ENCODE measurements at places on chromosomes 6 and 20.

DNA sequence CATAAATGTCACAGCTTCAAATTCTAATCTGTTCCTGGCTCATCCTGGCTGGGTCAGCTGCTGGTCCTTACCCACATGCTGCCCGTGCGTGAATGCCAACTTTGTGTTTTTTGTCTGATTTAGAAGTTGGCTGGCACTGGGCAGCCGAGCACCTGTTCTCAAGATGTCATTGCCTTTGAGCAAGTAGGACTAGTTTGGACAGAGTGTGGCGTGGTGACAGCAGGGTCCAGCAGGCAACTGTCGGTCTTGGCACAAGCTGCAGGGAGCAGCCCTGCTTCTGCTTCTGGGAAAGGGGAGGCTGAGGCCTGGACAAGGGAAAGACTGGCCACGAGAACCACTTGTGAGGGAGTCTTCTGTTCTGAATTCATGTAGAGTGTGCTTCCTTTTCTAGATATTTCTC is 26.4 kb upstream of the ADRM1 start:
- DNase-seq, result no peak

DNA sequence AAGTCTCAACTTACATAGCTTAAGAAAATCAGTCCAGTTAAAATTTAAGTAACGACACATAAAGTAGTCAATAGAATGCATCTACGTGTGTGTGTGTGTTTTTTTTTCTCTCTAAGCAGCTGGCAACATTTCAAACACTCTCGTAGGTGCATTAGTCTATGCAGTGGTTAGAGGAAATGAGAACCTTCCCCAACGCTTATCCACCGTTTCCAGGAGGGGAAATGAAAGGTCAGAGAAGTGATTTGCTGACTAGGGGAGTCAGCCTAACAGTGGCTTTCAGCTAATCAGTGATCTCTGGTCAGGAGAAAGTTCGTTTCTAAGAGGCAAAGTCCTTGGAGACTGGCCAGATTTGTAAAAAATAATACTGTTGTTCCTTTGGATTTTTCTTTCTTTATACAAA is 806.6 kb downstream of the C6orf118 start:
- no peak for DNase-seq

DNA sequence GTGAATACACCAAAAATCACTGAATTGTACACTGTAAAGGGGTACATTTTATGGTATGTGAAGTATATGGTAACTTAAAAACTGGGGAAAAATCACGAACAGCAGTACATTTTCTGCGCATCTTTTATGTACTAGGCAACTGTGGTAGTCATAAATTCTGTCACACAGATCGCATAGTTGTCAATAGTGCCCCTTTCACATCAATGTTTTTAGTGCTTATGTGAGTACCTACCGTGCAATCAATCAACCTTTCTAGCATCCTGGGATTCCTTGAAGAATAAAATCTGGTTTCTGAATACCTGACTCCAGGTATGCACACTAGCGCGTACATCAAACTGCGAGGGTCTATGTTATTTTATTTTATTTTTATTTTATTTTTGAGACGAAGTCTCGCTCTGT is 637 bp upstream of the RPF2 start:
- no peak for DNase-seq

GRCh38 chr6:135353113-135353512 is 144.4 kb downstream of the AHI1 start:
- DNase-seq, result no peak

DNA sequence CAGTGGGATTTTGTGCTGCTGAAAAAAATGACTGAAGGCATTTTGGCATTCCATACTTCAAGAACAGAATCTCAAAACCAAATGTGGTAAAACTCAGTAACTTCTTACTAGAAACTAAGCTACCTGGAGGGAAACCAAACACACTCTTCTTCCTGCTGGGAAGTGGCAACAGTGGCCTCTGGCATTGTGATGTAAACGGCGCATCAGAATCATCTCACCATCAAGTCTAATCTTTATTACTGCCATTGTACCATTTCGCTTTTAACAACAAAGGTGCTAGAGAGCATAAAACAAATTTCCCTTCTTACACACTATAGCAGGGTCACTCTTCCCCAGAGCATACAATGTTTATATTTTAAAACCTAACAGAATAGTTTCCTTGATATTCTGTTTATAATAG is 101.6 kb upstream of the CEP162 start:
- no peak for DNase-seq

GRCh38 chr6:43803783-43804549 is 34.0 kb downstream of the VEGFA start:
- DNase-seq, result no peak

DNA sequence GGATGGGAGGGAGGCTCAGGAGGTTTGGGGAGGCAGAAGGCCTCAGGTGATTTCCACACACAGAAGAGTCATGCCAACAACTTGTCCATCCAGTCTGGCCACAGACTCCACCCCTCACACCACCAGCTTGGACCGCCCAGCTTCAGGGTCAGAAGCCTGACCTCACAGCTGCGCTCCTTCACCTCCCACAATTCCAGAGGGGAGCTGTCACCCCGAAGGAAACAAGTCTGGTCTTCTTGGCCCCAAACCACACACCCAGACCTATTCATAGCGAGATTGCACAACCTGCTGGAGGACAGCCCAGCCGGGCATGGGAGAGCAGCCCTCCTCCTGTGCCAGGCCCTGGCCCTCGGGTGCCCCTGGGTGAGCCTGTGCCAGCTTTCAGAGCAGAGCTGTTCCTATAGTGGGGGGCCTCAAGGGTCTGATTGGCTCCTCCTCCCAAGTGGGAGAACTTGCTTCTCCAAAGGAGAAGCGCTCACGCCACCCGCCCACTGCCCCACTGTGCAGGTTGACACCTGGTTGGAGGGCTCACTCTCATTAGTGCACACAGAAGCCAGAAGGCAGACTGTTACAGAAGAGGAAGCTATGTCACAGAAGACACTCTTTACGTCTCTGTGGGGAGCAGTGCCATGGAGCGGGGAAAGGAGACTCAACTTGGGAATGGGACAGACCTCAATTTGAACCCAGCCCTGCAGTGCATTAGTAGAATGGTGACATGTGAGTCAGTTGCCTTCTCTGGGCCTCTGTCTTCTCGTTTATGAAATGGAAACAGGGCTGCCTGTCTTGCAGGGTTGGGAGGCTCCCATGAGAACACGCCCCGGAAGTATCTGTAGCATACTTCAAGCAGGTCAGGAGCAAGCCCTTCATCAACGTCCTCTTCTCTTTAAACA is 128.8 kb downstream of the FOXO3 start:
- no peak for DNase-seq

DNA sequence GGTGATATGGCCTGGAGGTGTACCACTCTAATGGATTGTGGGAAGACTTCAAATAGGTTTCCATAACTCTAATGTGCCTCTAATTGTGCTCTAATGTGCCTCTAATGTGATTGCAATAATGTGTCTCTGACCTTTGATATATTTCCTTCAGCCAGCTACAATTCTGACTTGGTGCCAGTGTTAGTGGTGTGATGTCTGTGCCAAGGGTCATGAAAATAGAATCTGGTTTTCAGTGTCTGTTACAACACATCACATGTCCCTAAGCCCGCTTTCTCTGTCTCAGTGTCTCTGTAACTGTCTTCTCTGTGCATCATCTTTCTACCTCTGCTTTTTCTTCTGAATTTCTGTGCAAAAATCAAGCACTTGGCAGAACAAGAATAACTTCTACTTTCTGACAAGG is 77.2 kb upstream of the ECI2 start:
- no peak for DNase-seq

- no peak for DNase-seq
Measured at GRCh38 chr6:46134216-46134615, 4.4 kb downstream of the ENPP4 start.

- no peak for DNase-seq
Measured at GRCh38 chr6:7630792-7631191, 40.8 kb downstream of the SNRNP48 start.

DNA sequence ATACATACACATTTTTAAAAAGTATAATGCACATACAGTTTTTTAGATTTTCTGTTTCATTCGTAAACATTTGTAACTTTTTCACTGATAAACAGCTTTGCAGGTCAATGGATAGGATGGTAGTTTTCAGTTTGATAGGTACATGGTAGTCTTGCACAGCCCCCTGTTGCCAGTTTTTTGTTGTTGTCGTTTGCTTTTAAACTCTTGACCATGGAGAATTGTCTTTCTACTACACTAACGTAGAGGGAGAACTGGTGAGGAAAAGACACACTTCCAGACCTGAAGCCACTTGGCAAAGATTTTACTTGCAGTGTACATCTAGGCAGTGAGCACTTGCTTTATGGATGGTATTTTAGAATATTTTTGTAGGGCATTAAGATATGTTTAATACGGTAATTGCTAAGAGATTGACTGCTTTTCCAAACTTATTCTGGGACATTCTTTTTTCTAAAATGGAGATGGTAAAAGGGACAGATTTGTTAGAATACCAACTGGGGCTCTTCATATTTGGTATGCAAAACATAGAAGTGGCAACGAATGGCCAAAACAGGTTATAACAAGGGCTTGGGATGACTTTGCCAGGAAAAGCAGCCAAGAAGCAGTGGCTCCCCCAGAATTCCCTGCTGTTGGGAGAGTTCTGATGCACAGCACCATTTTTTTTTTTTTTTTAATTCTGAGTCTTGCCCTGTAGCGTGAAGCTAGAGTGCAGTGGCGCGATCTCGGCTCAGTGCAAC is 1.5 kb downstream of the PYGB start:
- DNase-seq, result no peak

DNA sequence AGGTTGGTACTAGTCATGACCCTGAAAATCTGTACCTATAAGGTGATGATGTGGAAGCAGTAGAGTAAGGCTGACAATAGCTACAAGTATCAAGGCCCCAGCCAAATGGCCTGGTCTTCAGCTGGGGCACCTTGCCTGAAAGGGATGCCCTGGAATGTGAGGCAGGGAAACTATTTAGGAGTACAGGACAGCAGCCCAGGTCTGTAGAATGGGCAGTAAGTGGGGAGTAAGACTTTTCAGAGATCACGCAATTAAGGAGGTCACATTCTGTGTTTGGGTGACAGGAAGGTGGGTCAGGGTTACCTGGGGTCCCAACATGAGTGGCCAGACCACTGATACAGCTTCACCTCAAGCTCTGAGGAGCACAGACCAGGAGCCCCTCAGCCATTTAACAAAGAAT is 9.4 kb downstream of the SLC35F1 start:
- DNase-seq, result no peak
